NCI-H446 treated with DMSO at 0.1 percent for 48 hours (cell line): ENCODE measurements at places on chromosomes 7 and 10.

- no peak for DNase-seq
Measured at GRCh38 chr7:29444267-29444666, 119.4 kb upstream of the PRR15 start.

DNA sequence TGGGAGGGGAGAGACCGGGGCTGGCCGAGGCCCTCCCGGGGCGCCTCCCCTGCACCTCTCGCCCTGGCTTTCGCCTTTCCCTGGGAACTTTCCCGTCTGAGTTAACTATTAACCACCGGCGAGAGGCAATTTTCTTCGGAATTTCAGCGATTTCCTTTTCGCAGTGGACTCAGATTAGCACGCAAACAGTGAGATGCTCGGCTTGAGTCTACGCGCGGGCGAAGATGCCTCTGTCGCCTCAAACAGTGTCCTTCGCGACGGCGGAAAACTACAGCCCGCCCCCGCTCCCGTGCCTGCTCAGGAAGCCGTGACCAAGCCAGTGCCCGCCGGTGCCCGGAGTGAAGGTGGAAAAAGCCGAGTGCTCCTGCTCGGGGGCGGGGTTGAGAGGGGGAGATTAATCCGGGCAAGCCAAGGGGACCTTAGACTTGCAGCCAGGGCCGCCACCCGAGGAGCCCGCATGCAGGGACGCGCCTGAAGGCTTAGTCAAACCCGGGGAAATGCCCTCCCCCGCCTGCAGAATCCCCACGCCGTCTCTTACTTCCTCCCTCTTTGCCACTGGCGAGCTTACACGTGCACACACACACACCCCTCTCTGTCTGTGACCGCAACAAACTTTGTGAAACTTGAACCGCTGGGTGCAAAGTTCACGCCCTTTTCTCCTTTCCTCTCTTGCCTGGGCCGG, 14.5 kb upstream of the PAX2 start:
- DNase-seq: no peak

DNA sequence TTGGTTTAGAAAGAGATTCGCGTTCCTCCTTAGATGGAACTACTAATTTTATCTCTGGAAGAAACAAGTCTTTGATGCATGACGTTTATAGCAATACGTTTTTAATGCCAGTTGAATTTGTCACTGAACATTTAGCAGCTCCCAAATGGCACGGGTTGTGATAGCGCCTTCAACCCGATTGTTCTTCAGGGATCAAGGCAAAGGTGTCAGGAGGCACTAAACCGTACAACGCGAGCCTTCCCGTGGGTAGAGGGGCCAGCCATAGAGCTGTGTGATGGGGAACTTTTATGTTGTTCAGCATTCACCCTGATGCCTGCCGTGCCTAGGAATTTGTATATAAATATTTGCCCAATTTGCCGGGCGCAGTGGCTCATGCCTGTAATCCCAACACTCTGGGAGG, 3.4 kb downstream of the GET4 start:
- no peak for DNase-seq

DNA sequence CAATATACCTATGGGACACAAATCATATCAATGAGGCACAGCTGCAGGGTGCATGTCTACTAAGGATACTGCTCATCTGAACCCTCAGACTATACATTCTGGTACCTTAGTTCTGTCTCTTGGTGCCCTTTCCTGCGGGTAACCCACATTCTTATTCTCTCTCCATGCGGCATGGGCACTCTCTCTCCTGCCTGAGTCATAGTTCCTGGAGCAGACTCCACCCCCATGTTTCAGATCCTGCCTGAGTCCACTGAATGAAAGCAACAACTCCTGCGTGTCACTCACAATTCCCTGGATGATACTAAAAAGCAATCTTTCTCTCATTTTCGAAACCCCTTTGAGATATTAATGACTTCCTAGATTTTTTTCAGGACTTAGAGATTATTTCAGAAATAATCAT, 653.1 kb upstream of the C7orf33 start:
- no peak for DNase-seq

DNA sequence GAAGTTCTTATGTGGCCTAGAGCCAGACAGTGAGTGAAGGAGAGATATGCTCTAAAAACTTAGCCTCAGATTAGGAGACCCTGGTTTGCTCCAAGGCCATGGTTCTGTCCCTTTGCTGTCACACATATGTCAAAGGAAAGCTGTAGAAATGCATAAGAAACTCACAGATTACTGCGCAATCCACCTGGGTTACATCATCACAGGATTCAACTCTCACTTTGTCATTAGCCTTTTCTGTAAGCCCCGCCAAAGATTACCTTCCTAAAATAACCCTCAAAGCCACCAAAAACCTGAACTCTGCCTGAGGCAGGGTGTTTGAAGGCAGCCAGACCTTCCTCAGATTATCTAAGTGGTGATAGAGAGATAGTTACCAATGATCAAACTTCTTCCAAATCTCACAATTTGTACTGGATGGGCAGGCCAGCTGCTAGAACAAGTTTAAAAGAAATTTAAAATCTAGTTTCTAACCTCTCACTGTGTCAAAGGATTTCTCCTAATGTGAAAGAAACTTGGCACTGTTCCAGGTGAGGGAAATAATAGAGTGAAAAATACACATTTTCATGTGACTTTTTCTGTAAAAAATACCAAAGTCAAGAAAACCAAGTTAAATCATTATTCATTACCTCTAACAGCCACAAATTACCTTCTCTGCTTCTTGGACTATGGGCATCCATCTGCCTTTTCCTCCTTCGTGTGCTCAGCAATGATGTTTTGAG, 567.2 kb downstream of the SUGCT start:
- no peak for DNase-seq

- no peak for DNase-seq
Measured at GRCh38 chr7:141676618-141677017, 25.3 kb downstream of the DENND11 start.

GRCh38 chr10:122341141-122341810, 33.2 kb upstream of the PLEKHA1 start:
- no peak for DNase-seq

DNA sequence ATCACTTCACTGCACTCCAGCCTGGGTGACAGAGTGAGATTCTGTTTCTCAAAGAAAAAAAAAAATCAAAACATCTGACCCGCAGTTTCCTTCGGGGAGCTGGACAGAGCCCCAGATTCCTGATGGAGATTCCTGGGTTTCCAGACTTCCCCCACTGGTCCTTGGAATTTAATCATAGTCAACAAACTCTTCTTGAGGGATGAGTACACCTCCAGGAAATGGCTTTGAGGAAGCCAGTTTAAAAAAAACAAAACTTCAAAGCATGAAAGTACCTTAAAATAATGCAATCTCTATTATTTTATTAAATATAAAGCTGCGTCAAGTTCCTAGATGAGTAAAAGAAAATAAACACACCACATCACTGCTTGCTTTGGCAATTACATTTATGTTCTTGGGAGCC, 1.2 kb upstream of the MAD1L1 start:
- no peak for DNase-seq

- no peak for DNase-seq
Measured at GRCh38 chr10:70619271-70620019, 16.9 kb upstream of the PRF1 start.

- no peak for DNase-seq
Measured at GRCh38 chr10:79475877-79476276, 30.5 kb upstream of the ZCCHC24 start.

DNA sequence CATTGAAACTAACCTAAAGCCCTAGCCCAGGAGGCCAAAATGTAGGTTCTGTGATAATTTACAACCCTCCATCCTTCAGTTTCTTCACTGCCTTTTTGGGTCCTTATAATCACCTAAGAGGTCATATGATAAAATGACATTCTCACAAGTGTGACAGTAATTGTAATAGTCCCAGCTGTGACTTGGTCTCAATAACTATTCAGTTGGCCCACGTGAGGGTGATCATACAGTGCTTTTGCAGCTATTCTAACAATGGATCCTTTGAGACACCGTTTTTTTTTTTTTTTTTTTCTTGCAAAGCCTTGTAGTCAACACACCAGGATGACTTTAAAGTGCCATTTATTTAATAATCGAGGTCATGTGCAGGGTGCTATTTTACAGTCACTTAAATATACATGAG, 760.0 kb downstream of the PHTF2 start:
- DNase-seq: no peak

- no peak for DNase-seq
Measured at GRCh38 chr7:50851451-50851850, 68.8 kb upstream of the GRB10 start.

GRCh38 chr7:97871659-97872024, 566 bp downstream of the ASNS start:
- no peak for DNase-seq

- DNase-seq: no peak
Measured at GRCh38 chr7:84800846-84801245, 386.0 kb downstream of the SEMA3D start.

GRCh38 chr10:5449823-5450222, 37.5 kb downstream of the NET1 start:
- DNase-seq: no peak

- no peak for DNase-seq
Measured at GRCh38 chr10:121988361-121989324, at the start of gene TACC2. Gene TACC2, plus strand, starts transcription at chr10:121989163. Its CDS starts 32,819 bp downstream, at chr10:122021982.

DNA sequence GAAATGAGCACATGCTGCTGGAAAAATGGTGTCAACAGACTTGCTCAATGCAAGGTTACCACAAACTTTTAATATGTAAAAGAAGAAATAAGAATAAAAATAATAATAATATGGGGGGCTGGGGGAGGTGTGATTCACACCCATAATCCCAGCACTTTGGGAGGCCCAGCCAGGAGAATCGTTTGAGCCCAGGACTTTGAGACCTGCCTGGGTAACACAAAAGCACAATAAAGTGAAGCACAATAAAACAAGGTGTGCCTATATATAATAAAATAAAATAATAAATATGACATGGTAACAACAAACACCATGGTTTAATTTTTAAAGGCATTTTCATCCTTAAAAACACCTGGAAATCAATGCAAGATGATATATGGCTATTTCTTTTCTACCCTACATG, 25.1 kb downstream of the EIF3A start:
- DNase-seq: no peak

DNA sequence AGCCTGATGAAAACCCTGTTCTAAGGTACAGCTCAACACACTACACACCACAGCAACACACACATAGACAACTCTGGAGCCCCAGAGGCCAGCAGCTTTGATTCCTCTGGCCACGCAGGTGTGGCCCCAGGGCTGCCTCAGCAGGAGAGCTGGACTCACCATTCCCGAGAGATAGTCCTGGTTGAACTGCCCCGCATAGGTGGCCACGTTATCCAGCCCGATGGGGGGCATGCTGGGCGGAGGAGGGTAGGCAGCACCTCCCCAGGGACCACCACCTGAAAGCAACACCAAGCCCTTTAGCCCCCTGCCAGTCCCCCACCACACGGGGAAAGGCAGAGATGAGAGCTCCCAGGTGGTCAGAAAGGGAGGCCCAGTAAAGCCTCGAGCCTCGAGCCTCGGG, 34.7 kb downstream of the ANXA11 start:
- DNase-seq: no peak

DNA sequence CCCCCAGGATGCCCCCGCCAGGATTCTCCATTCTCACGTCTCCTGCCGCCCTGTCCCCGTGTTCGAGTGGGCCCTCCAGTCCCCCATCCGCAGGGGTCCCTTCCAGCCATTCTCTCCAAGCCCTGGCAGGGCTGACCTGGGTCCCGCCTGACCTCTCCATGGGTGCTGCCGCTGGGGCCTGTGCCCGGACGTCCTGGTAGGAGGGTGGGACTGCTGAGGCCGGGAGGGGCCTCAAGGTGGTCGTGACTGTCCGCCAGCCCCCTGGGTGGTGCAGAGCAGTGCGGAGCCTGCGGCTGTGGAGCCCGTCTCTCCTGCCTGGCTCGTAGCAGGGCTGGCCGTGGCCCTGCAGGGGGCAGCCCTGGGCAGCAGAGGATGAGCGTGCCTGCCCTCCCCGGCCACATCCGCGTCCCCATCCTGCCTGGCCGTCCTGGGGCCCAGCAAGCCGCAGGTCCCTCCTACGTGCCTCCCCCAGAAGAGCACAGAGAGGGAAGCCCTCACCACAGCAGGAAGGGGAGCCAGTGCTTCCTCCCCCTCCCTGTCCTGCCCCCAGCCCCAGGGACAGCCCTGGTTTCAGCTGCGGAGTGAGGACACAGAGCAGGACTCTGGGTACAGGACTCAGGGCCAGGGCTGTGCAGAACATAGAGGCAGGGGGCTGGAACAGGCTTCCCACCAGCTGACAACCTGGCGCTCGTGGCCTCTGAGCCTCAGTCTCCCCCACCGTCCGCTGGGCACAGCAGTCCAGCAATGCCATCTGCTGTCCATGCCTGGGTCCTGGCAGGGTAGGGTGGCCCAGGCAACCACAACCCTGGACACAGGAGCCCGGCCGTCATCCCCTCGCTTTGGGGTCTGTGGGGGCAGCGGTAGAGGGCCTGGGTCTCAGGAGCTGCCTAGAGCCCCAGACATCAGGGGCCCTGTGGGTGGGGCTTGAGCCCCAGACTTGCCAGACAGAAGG, 1.5 kb upstream of the GRIFIN start:
- DNase-seq: no peak

- DNase-seq: no peak
Measured at GRCh38 chr7:157884461-157885062, 547.8 kb downstream of the DNAJB6 start.

- no peak for DNase-seq
Measured at GRCh38 chr7:84200859-84201258, 6.3 kb upstream of the SEMA3A start.

DNA sequence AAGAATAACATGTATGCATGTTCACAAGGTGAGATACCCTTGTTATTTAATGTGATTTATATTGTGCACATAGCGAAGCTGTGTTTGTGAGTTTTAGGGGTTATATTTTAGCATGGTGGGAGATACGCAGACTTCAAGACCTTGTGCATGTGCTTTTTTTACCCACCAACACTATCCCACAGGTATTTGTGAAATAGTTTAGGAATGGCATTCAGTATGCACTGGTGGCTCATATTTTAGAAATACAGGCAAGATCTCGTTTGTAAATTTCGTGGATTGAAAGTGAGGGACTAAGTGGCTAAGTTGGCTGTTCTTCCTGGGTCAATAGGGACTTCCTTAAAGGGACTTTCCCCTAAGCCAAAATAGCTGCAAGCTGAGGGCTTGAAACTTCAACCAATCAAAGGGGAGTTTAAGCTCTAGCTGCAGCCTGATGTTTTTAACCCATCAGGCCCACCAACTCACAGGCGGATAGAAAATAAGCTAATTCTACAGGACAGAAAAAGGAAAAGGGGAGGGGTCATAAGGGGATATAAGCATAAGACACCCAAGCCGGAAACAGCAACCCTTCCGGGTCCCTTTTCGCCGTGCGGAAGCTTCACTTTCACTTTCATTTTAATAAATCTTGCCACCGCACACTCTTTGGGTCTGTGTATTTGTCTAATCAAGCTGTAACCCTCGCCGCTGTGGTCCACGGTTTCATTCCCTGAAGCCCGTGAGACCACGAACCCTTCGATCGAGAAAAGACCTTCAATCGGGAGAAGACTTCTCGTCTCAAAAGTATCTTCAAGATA, 291.0 kb downstream of the GPR158 start:
- DNase-seq: no peak

GRCh38 chr7:27173511-27173955, 587 bp downstream of the HOXA10 start:
- no peak for DNase-seq
